ENCODE measurements at places on chromosomes 11 and 22.

GRCh38 chr11:41461057-41461681 lies 1.7 kb upstream of the LRRC4C start:
- DNase-seq = peak; percentile 4

DNA sequence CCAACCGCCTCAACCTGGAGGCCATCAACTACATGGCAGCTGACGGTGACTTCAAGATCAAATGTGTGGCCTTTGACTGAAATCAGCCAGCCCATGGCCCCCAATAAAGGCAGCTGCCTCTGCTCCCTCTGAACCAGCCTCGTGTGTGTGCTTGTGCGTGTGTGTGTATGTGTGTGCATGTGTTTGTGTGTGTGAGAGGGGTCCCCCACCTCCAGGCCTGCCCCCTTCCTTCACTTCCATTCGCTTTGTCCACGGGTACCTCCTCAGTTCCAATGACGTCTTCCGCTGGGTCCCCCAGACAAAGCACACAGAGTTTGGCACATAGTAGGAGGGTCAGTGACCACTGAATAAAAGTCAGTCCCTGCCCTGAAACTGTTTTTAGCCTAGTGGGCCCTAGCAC lies 4.2 kb downstream of the LGALS1 start:
- DNase-seq = no peak

DNA sequence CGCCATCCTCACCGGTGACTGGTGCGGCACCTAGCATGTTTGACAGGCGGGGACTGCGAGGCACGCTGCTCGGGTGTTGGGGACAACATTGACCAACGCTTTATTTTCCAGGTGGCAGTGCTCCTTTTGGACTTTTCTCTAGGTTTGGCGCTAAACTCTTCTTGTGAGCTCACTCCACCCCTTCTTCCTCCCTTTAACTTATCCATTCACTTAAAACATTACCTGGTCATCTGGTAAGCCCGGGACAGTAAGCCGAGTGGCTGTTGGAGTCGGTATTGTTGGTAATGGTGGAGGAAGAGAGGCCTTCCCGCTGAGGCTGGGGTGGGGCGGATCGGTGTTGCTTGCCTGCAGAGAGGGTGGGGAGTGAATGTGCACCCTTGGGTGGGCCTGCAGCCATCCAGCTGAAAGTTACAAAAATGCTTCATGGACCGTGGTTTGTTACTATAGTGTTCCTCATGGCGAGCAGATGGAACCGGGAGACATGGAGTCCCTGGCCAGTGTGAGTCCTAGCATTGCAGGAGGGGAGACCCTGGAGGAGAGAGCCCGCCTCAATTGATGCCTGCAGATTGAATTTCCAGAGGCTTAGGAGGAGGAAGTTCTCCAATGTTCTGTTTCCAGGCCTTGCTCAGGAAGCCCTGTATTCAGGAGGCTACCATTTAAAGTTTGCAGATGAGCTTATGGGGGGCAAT lies 1.1 kb downstream of the NEAT1 start:
- DNase-seq = peak; percentile 83

GRCh38 chr11:69538854-69539253 lies 57.4 kb downstream of the LINC01488 start:
- DNase-seq = no peak

DNA sequence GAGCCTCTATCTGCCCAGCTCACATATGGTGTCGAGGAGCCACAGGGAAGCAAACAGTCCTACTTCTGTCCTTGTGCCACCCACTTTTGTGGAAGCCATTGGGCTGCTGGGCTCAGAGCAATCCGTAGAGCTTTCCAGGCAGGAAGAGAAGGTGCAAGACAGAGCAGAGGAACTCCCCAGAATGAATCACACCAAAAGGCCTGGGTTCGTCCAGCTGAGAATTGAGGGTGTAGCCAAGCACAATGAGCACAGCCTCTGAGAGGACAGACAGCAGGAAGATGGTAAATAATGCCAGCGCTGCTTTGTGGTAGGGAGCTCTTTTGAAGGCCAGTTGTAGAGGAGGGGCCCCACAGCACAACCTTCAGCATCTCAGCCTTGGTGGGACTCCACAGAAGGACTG lies 237.8 kb downstream of the GRIK4 start:
- no peak for DNase-seq

DNA sequence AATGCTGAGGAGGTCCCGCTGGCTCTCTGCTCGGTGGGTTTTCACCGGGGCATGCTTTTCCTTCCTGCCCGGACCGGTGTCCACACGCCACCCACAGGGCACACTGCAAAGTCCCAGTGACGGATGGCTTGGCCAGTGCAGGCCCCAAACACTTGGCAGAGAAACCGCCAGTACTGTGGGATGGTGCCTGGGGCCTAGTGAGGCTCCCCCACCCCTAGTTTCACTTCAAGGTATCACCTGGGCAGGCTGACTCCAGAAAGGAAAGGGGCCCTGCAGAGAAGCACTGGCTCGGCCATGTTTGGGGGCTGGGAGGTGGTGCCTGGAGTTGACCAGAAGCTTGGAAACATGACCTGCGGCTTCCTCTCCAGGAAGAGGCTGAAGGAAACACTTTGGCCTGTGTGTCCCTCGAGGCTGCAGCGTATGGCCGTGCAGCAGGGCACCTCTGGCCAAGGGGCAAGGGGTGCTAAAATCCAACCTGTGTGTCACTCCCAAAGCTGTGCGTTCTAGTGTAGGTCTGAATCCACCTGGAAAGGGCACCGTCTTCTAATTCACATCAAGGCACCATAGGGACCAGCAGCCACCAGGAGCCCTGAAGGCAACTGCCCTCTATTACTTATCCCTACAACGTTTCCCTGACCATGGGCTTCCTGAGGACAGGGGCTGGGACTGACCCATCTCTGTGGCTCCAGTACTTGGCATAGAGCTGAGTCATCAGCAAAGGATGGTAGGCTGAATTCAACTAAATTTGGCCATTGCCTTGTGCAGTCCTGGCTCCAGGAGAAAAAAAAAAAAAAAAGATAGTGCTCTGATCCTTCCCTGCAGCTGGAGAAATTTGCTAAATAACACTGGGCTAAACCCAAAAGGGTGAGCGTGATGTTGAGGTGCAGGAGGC lies 22.6 kb downstream of the TPBGL start:
- DNase-seq = no peak

- DNase-seq = peak; percentile 54
Measured at GRCh38 chr11:111730871-111731591, 35.2 kb downstream of the PPP2R1B start.

- DNase-seq = no peak
Measured at GRCh38 chr11:25252854-25253253, 756.0 kb downstream of the LUZP2 start.

DNA sequence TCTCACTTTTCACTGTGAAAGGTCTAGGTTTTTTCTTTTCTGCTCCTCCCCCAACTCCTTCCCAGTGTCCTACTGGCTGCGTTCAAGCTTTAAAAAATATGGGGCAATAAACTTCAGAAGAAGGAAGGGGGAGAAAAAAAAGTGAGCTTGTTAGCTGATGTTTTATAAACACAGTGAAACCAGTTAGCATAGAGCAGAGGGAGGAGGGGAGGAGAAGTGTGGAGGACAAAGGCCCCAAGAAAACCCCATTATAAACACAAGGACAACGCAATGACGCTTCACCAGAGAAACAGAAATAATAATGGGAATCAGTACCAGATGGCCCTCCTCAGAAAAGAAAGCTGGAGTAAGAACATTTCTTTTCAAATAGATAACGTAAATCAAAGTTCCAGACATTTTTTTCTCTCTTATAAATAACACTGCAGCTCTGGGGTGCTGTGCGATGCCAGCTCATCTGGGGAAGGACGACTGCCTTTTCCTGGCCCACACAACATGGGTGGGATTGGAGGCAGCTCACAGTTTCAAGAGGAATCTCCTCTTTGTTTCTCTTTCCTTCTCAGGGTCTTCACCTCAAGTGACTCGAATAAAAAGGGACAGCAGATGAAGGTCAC lies 235.4 kb upstream of the NARS2 start:
- no peak for DNase-seq

GRCh38 chr22:50114221-50115021 lies 24.6 kb downstream of the MOV10L1 start:
- DNase-seq = no peak

GRCh38 chr11:126898802-126899201 lies 101.8 kb downstream of the KIRREL3 start:
- no peak for DNase-seq

- DNase-seq = no peak
Measured at GRCh38 chr22:50530580-50530876, 716 bp upstream of the TYMP start.

DNA sequence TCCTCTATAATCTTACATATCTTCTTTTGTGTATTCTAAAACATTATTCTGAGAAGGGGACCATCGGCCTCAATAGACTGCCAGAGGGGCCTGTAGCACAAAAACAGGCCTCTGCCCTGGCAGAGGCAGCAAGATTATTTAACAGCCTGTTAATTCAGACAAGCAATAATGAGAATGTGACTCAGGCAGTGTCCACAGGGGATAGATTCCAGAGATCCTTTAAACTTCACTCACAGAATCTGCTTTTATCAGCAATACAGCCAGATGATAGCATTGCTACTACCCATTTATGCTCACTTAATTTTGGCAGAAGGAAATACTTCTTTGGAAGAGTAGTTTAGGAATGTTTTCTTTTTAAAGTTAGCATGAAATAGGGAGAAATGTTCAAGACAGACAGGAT lies 44.9 kb downstream of the AAMDC start:
- DNase-seq = no peak

GRCh38 chr11:117580866-117581265 lies 216.2 kb downstream of the DSCAML1 start:
- no peak for DNase-seq

DNA sequence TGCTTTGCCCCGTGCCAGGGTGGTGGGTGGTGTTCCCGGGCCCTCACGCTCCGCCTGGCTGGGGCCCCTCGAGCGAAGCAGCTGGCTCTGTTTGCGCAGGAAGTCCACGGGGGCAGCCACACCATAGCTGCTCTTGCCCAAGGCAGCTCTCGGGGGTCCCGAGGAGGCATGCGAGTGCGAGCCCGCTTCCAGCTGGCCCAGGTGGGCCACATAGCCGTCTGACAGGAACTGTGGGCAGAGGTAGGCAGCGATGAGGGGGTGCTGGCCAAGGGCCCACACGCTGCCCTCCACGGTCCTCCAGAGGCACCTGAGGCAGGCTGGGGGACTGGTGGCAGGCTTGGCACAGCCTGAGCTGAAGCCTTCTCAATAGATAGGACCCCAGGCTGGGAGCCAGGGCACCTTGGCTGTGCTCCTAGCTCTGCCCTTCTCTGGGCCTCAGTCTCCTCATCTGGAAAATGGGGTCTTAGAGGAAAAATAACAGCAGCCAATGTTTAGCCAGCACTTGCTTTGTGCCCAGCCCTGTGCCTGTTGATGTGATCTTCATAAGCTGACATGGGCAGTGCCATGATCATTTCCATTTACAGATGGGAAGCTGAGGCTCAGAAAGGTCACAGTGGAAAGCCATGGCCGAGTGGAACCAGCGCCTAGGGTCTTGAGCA lies 9.4 kb downstream of the AIP start:
- DNase-seq = no peak

DNA sequence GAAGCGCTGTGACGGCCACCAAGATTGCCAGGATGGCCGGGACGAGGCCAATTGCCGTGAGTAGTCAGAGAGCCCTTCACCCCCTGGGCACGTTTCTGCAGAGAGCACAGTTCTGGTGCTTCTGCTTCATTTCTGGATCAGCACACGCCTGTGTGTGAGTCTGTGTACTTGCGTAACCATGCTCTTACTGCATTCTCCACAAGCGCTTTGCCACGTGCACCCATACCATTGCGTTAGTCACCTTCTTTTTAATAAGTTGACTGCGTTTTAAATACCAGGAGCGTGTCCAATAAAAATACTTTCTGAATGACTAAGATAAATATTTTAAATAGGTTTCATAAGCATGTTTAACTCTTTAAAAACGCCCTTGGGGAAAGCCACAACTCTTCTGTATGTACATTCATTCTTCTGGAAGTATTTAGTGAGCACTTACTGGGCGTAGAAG lies 143.0 kb upstream of the SORL1-AS1 start:
- no peak for DNase-seq

DNA sequence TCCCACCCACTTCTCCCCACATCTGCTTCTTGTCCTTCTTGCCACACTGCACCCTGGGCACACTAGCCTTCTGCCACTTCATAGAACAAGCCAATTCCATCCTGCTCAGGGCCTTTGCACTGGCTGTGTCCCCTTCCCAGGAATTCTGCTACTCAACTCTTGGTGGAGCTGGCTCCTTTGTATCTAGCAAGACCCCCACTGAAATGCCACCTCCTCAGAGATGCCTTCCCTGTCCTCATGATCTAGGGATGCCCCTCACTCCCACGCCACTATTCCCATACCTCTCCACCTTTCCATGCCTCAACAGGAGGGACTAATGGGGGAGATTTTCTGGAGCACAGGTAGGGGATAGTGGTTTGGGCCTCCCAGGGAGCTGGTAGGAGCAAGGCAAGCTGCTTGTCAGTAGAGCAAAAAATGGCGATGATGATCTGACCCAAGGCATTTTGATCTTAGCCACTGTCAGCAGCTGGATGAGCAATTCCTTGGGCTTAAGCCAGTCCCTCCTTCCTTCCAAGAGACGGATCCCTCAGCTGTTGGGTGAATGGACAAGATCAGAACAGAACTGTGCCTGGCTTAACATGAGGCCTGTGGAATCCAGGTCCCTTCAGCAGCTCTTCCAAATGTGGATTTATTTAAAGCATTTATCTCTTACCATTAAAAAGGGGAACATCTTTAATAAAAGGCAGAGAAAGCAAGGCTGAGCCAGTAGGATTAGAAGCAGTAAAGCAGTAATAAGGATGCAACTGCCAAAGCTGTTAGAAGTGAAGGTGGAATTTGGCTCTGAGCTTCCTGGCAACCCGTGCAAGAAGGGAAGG lies 4.0 kb upstream of the PRDM11 start:
- DNase-seq = no peak

DNA sequence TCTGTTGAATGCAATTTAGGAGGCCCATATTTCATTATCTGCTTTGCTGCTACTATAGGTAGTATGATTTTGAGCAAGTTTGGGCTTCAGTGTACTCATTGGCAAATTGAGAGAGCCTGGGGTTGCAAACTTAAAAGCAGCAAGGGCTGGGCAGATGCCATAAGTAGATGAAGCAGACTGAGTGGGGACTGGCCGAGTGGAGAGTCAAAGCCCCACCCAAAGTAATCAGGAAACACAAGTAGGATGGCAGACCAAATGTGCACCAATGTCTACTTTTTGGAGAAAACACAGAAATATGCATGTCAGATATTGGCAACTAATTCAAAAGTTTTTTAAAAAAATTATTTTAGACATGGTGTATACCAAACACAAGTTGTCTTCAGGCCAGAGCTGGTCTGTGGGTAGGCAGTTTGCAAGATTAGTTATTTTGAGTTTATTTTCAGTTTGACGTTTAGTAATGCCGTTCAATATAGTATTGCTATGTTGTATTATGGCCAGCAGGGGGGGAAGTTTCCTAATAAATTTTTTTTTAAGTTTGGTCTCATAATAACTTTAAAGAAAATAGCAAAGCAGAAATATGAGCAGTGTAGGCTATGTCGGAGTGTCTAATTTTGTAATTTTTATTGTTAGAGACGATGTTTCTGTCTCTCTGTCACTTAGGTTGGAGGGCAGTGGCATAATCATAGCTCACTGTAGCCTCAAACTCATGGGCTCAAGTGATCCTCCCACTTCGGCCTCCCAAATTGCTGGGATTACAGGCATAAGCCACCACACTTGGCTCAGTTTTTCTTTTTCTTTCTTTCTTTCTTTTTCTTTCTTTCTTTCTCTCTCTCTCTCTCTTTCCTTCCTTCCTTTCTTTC lies 105.1 kb downstream of the HIPK3 start:
- DNase-seq = peak; percentile 60

- no peak for DNase-seq
Measured at GRCh38 chr11:73333640-73334383, 25.7 kb downstream of the ARHGEF17 start.
